ENCODE measurements at places on chromosomes 13 and 19.

- DNase-seq: no peak
Observed at GRCh38 chr19:51948975-51949374, 21.7 kb downstream of the ZNF613 start.

- DNase-seq: no peak
Observed at GRCh38 chr19:5334824-5335500, 5.7 kb downstream of the PTPRS start.

DNA sequence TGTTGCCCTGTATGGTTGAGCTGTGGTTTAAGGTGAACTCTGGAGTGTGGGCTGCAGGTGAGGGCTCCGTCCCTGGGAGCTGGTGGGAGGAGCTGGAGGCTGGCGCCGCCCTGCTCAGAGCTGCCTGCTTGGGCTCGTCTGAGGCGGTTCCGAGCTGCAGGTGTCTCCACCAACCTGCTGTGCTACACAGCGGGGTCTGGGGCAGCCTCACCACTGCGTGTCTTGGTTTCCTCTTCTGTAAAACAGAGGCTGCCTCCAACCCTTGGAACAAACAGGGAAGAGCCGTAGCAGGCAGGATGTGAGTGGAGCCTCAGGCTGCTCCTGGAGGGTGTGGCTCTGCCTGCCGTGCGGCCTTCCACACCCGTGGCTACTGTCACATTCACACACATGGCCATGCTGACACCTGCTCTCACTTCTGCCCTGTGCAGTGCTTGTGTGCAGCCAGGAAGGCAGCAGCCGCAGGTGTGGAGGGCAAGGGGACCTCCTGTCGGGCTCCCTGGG is 21.4 kb downstream of the NAXD start:
- no peak for DNase-seq

DNA sequence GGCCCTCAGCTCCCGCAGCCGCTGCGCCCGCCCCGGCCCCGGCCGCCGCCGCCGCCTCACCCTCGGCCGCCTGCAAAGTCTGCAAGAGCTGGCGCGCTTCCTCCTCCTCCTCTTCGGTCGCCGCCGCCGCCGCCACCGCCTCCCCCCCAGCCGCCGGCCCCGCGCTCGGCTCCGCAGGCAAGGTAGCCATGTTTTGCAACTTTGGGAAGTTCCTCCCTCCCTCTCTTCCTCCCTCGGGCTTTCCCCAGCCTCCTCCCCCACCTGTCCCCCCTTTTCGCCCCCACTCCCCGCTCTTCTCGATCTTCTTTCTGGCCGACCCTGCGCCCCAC is 433 bp downstream of the SIX5 start:
- no peak for DNase-seq

DNA sequence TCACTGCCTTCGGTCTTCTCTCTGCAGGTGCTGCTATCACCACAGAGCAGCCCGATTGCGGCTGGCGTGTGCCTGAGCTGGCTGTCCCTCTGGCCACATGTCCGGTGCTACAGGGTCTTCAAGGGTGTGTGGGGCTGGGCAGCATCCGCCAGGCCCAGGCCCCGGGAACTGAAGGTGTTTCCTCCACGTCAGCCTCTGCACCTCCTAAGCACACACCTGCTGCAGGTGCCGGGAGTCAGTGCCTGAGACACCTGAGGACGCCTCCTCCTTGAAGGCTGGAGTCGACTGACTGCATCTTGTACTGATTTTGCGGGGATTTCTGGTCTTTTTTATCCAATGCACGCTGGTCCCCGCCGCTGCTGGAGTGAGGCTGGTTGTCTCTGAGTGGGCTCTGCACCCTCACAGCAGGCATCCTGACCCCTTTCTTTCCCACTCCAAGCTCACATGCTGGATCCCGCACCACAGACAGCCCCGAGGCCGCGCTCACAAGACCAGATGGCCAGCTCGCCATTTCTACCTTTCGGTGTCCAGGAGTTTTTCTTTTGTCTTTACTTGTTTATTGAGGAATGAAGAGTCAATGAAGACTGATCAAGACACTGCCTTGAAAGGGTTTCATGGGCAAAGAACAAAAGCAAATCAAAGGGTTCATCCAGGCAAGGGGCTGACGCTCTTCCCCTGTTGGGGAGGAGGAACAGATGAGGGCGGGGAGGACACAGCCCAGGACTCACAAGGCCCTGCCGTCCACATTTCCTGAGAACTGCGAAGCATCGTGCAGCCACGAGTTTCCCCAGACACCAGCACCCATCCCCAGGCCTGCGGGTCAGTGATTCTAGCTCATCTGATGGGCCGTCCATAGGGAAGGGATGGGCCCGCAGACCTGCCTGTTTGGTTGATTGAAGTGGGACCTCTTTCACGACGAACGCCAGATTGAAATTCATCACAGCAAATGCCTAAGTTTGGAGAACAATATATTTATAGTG is 203.8 kb upstream of the SOX1 start:
- no peak for DNase-seq

GRCh38 chr13:29318741-29319140 is 276.7 kb downstream of the SLC7A1 start:
- DNase-seq: no peak
